Naive B cell (primary cell): ENCODE measurements at places on chromosomes 11 and 22.

GRCh38 chr11:76623171-76623883 lies 47.2 kb downstream of the LRRC32 start:
- no peak overlapping the region for H3K4me3 ChIP-seq
- peaks cover 12% of the 10 kb centered on the region for H3K36me3 ChIP-seq
- DNase-seq: no peak
- no peak overlapping the region for H3K27ac ChIP-seq

- H3K4me3 ChIP-seq: no peak overlapping the region
- H3K36me3 ChIP-seq: no peaks in the 10 kb centered on the region
- no peak for DNase-seq
- no peak overlapping the region for H3K27ac ChIP-seq
- peaks cover 6% of the 10 kb centered on the region for H3K4me1 ChIP-seq
- H3K27me3 ChIP-seq: peaks cover 4% of the 10 kb centered on the region
Observed at GRCh38 chr22:38964989-38965388, 7.6 kb downstream of the APOBEC3A start.

DNA sequence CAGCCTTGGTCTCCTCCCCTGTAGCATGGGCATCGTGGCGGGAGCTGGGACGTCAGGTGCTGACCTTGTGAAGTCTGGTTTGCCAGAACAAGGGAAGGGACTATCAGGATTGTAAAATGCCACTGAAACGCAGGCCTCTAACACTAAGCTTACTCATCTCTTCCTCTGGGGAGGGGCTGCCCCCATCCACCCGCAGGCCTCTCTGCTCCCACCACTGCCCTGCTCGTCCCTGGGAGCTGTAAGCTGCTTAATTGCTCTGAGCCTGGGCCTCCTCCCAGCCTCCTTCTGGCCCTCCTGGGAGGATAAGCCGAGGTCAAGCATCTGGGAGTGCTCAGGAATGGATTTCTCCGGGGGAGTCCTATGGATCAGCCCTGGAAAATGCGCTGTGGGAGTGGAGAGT lies 8.4 kb downstream of the SHISAL1 start:
- no peak overlapping the region for H3K4me3 ChIP-seq
- H3K4me1 ChIP-seq: peaks cover 7% of the 10 kb centered on the region
- H3K27ac ChIP-seq: no peak overlapping the region
- no peaks in the 10 kb centered on the region for H3K36me3 ChIP-seq

GRCh38 chr11:72080326-72081183 lies at the start of the genes LRRC51 and NUMA1:
Gene LRRC51 (plus strand): TSS chr11:72080850. CDS start chr11:72089084, 8,234 bp downstream.
Gene NUMA1 (minus strand): TSS chr11:72080542. CDS start chr11:72035943, 44,599 bp downstream.
- no peaks in the 10 kb centered on the region for H3K27me3 ChIP-seq
- H3K27ac ChIP-seq: peak within 1 kb of the TSS; percentile 98
- H3K4me3 ChIP-seq: peak within 1 kb of the TSS; percentile 99
- no peaks in the 10 kb centered on the region for H3K36me3 ChIP-seq
- peak; percentile 99 for DNase-seq

DNA sequence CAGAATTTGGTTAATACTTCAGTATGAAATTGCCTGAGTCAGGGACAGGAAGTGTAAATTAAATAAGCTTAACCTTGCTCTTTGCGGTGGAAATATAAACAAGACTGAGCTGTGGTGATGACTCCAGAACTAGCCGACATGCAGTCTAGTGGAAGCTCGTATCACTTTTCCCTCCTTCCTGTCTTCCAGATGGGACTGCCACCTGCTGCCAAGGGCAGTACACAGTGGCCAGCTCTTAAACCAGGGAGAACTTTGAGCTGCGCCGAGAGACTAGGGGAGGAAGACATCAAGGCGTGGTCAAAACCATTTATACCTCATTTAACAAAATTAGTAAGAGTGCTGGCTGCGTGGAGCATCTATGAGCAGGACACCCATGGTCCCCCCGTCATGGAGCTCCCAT lies 31.3 kb upstream of the CTTN start:
- no peak for DNase-seq
- H3K4me1 ChIP-seq: peaks cover 23% of the 10 kb centered on the region
- H3K36me3 ChIP-seq: peaks cover 22% of the 10 kb centered on the region
- H3K27ac ChIP-seq: no peak overlapping the region

DNA sequence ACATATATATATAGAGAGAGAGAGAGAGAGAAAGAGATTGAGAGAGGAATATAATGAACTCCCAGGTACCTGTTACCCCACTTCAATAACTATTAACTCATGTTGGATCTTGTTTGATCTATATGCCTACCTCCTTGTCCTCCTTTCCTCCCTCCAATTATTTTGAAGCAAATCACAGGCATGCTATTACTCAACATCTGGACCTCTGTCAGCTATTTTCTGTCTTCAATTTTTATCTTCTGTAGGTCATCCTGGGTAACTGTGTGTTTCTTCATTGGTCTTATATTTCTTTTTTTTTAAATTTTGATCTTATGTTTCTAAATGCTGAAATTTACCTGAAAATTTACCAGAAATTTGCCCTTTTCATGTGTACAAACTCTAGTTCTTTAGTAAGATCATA lies 24.8 kb downstream of the UVRAG start:
- H3K4me3 ChIP-seq: no peak overlapping the region
- peak overlapping the region; percentile 80 for H3K27ac ChIP-seq
- H3K27me3 ChIP-seq: no peaks in the 10 kb centered on the region
- peaks cover 65% of the 10 kb centered on the region for H3K4me1 ChIP-seq
- H3K36me3 ChIP-seq: no peaks in the 10 kb centered on the region

DNA sequence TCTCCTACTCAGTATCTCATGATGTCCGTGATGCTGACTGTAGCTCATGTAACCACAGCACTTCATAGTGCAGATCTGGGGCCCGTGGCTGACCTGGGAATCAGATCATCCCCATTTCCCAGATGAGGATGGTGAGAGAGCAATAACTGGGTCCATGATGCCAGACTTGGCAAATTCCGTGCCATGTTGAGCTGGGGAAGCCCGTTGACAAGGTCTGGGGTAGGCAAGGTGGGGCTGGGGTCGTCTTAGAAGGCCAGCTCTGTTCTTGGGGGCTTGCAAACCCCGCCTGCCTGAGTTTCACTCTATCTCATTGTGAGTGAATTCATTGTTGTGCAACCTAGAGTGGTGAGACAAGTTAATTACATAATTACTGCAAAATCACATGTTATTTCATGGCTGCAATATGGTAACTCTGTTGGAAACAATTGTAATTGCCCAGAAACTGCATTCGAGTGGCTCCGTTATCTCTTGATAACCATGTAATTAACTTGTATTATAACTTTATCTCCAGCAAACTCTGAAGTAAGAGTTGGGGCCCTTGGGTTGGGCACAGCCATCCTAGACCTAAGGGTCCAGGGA lies 41.7 kb downstream of the LMO1 start:
- peaks cover 3% of the 10 kb centered on the region for H3K4me1 ChIP-seq
- no peak overlapping the region for H3K4me3 ChIP-seq
- peaks cover 14% of the 10 kb centered on the region for H3K27me3 ChIP-seq
- no peak for DNase-seq
- H3K36me3 ChIP-seq: no peaks in the 10 kb centered on the region

- peak; percentile 60 for DNase-seq
- no peaks in the 10 kb centered on the region for H3K36me3 ChIP-seq
- H3K27ac ChIP-seq: peak overlapping the region; percentile 91
- peaks cover 8% of the 10 kb centered on the region for H3K4me1 ChIP-seq
- H3K4me3 ChIP-seq: peak overlapping the region; percentile 100
- no peaks in the 10 kb centered on the region for H3K27me3 ChIP-seq
Observed at GRCh38 chr11:74397501-74398243, 561 bp downstream of the PGM2L1 start.

DNA sequence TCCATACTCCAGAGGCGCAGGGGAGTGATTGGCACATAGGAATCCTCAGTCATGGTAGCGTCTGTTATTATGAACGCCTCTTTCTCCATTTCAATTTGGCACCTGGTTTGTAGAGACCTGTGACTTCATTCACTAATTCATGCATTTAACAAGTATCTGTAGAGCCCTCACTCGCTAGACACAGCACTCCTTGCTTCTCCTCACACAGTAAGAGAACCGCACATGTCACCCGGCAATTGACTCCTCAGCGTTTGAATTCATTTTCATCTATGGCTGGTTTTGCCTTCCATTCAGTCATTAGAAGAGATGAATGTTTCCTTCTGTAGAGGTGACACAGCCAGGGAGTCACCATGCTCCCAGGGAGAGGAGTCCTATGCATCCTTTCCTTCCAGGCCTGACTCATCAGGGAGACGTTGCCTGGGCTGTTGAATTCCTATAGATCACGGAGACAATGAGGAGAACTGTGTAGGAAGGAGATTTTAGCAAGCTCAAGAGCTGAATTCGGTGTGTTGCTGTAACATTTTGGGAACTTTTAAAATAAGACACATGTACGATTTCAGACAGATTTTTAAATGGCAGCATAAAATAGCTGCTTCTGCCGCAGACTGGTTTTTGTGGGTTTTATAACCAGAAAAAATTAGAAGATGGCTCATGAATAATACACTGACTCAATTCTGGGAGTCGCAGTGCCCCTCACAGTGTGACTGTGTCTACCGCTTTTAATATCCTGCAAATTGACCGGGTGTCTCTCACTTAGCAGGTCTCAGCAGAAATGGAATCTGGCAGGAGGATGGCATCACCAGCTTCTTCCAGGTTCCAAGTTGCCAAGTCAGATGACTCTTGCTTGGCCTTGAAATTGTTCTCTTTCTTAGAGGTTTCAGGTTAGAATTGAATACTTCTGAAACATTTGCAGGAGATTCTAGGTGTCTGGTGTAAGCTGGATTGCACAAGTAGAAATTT lies 44.4 kb upstream of the CLMP start:
- DNase-seq: no peak
- H3K27me3 ChIP-seq: peaks cover 5% of the 10 kb centered on the region
- peak overlapping the region; percentile 57 for H3K4me3 ChIP-seq
- no peak overlapping the region for H3K27ac ChIP-seq

- H3K4me3 ChIP-seq: no peak overlapping the region
- no peaks in the 10 kb centered on the region for H3K4me1 ChIP-seq
- no peak overlapping the region for H3K27ac ChIP-seq
- H3K27me3 ChIP-seq: peaks cover 35% of the 10 kb centered on the region
Observed at GRCh38 chr11:32039149-32039548, 51.7 kb upstream of the RCN1 start.

- H3K4me1 ChIP-seq: peaks cover 20% of the 10 kb centered on the region
- H3K27me3 ChIP-seq: peaks cover 75% of the 10 kb centered on the region
- DNase-seq: peak; percentile 54
- no peaks in the 10 kb centered on the region for H3K36me3 ChIP-seq
- no peak overlapping the region for H3K27ac ChIP-seq
- peak overlapping the region; percentile 88 for H3K4me3 ChIP-seq
Observed at GRCh38 chr22:20430720-20431510, 6.7 kb downstream of the SCARF2 start.

- H3K4me3 ChIP-seq: no peak overlapping the region
- no peak for DNase-seq
- H3K27me3 ChIP-seq: no peaks in the 10 kb centered on the region
- H3K36me3 ChIP-seq: no peaks in the 10 kb centered on the region
Observed at GRCh38 chr11:115425816-115426215, 78.4 kb downstream of the CADM1 start.

GRCh38 chr22:44719586-44720368 lies 17.8 kb downstream of the PRR5 start:
- no peaks in the 10 kb centered on the region for H3K27me3 ChIP-seq
- no peak overlapping the region for H3K4me3 ChIP-seq
- no peaks in the 10 kb centered on the region for H3K4me1 ChIP-seq
- no peak for DNase-seq

DNA sequence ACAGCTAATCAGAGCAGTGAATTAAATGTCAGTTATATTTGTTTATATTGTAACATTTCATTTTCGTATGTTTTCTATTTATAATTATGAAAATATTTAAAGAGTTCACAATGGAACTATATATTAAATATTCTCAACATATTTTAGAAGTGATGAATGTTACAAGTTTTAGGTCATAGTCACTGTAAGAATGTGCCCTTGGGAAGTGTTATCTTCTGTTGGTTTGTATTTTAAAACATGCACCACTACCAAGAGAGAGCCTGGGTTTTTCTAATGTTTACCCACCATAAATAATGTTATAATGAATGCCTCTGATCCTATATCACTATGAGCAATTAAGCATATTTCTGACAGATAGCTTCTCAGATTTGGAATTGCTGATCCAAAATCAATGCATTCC lies 171.0 kb downstream of the BCR start:
- H3K36me3 ChIP-seq: no peaks in the 10 kb centered on the region
- H3K27me3 ChIP-seq: peaks cover 8% of the 10 kb centered on the region
- H3K4me1 ChIP-seq: no peaks in the 10 kb centered on the region
- no peak overlapping the region for H3K4me3 ChIP-seq
- no peak for DNase-seq
- no peak overlapping the region for H3K27ac ChIP-seq

GRCh38 chr22:49998718-49999062 lies 13.9 kb downstream of the IL17REL start:
- H3K36me3 ChIP-seq: no peaks in the 10 kb centered on the region
- H3K27ac ChIP-seq: no peak overlapping the region
- peaks cover 14% of the 10 kb centered on the region for H3K4me1 ChIP-seq

GRCh38 chr11:15893080-15893492 lies 463.3 kb downstream of the SOX6 start:
- H3K4me1 ChIP-seq: no peaks in the 10 kb centered on the region
- H3K4me3 ChIP-seq: no peak overlapping the region
- no peak for DNase-seq
- H3K27ac ChIP-seq: no peak overlapping the region

DNA sequence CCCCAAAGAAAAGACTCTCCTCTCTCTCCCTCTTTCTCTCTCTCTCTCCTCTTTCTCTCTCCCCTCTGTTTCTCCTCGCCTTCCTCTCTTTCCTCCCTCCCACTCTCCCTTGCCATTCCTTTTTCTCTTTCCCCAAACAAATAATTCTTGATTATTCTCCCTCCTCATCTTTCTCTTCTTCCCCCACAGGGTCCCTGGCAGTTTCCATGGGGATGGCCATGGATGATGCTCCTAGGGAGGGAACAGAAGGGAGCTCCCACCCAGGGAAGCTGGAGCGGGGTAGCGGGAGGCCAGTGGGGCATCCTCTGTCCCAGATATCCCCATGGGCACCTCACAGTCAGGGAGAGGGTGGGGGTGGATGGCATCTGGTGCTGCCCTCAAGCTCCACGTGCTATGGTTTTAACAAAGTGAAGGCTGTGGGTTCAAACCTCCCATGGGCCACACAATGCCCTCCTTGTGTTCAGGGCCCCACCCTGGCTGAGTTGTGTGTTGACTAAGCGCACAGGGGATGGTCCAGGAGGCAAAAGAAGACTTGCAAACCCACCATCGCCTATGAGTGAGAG lies 266.4 kb downstream of the BUD13 start:
- no peaks in the 10 kb centered on the region for H3K4me1 ChIP-seq
- no peak for DNase-seq
- H3K27me3 ChIP-seq: peaks cover 75% of the 10 kb centered on the region
- no peak overlapping the region for H3K4me3 ChIP-seq

DNA sequence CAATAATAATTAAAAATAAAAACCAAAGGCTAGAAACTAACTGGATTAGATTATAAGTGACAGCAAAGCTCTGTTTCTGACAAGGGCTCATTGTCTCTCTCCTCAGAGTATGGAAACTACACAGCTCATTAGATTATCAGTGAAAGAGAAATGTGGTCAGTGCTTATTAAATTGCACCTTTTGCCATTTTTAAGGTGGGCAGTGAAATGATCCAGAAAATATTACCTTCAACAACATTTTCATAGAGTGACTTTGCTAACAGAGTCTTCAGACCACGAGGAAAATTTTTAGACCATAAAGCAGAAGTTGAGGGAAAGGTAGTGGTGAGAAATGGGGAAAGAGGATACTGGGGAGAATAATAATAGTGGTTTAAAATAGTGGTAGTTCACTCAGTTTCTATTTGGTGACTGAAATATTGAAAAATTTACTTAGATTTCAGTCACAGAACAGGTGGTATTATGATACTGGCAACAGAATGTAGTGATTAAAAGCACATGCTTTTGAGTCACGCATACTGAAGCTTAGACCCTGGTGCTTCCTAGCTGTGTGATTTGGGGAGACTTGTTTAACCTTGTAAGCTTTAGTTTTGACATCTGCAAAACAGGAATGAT lies 684.0 kb upstream of the CCDC90B start:
- no peaks in the 10 kb centered on the region for H3K4me1 ChIP-seq
- no peak for DNase-seq
- no peaks in the 10 kb centered on the region for H3K27me3 ChIP-seq
- no peaks in the 10 kb centered on the region for H3K36me3 ChIP-seq
- no peak overlapping the region for H3K4me3 ChIP-seq
